ENCODE measurements at places on chromosomes 2 and 18. TPM values are rescaled to one million over a fixed set of nuclear protein-coding genes. Genes with fewer than 3 reads are reported as not detected.

The VAMP5 gene
- total RNA-seq, result 32.8 TPM

The TMEM198 gene
- 1.3 TPM for total RNA-seq

The AFF3 gene
- total RNA-seq, result 0.71 TPM

The UBR3 gene
- total RNA-seq, result 32.9 TPM

The MAIP1 gene
- 18.7 TPM for total RNA-seq

The POTEC gene
- under 0.01 TPM for total RNA-seq

The VAMP8 gene
- total RNA-seq, result 1.8 TPM
